ENCODE measurements at places on chromosomes 16 and 17. TPM values are rescaled to one million over a fixed set of nuclear protein-coding genes. Genes with fewer than 3 reads are reported as not detected.

Gene NPIPB13
- 2.2 TPM for polyA plus RNA-seq

Gene NOXO1
- 8.5 TPM for polyA plus RNA-seq

Gene PABPN1L
- polyA plus RNA-seq: 0.48 TPM

Gene CNTNAP1
- polyA plus RNA-seq: 21.9 TPM

Gene EPX
- polyA plus RNA-seq: not detected

Gene TMEM106A
- 2.3 TPM for polyA plus RNA-seq

Gene OTOP3
- polyA plus RNA-seq: not detected

Gene PHOSPHO1
- not detected for polyA plus RNA-seq

Gene KRTAP9-8
- polyA plus RNA-seq: not detected

Gene HEATR9
- not detected for polyA plus RNA-seq

Gene LLGL2
- polyA plus RNA-seq: 4.2 TPM

Gene SPIRE2
- polyA plus RNA-seq: 45.0 TPM

Gene ST6GALNAC1
- polyA plus RNA-seq: not detected

Gene MYH2
- polyA plus RNA-seq: 0.04 TPM

Gene LPO
- polyA plus RNA-seq: not detected

Gene CCL15
- polyA plus RNA-seq: not detected

Gene CTRB1
- polyA plus RNA-seq: not detected

Gene DNAJC7
- polyA plus RNA-seq: 107 TPM

Gene FAM20A
- polyA plus RNA-seq: not detected

Gene IGF2BP1
- polyA plus RNA-seq: 13.0 TPM

Gene TEX19
- not detected for polyA plus RNA-seq

Gene AOC2
- 1.8 TPM for polyA plus RNA-seq

Gene ITGAD
- polyA plus RNA-seq: not detected

Gene ABHD15
- 0.21 TPM for polyA plus RNA-seq

Gene IL4R
- polyA plus RNA-seq: 0.18 TPM

Gene KRT25
- 0.56 TPM for polyA plus RNA-seq

Gene BCAR1
- 39.1 TPM for polyA plus RNA-seq

Gene CCL2
- not detected for polyA plus RNA-seq

Gene PMFBP1
- 0.12 TPM for polyA plus RNA-seq

Gene C17orf78
- not detected for polyA plus RNA-seq

Gene TAF1C
- polyA plus RNA-seq: 43.3 TPM

Gene SOCS1
- not detected for polyA plus RNA-seq

Gene KCNJ12
- polyA plus RNA-seq: 1.3 TPM

Gene RANBP10
- 10.9 TPM for polyA plus RNA-seq

Gene MLKL
- polyA plus RNA-seq: not detected

Gene HYDIN
- polyA plus RNA-seq: 2.2 TPM

Gene HS3ST3A1
- not detected for polyA plus RNA-seq

Gene ELOB
- polyA plus RNA-seq: 513 TPM

Gene MT1A
- polyA plus RNA-seq: not detected
